Renal cortex interstitium (tissue), 15 donors: ENCODE measurements at places on chromosomes 2 and 18. TPM values are rescaled to one million over a fixed set of nuclear protein-coding genes. Genes with fewer than 3 reads are reported as not detected.
A peak's percentile ranks its signal among the peaks of the same experiment; 100 is the strongest.

DNA sequence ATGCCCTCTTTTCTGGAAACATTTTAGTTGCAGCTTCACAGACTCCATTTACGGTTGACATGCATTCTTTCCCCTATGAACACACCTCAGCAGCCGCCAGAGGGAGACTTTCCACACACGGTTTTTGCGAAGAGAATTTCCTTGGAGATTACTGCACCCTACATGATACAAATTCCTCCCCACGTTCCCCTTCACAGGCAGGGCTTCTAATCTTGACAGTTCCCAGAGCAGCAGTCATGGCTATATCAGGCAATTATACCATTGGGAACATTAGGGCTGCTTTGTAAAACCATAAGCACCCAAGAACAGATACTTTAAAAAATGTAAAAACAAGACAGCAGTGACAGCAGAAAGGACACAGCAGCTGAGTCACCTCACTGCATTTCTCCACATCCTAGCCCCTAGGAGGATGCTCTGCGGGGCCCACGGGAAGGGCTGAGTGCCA, 253.8 kb downstream of the TGIF1 start:
- DNase-seq, result peak; percentile 77

DNA sequence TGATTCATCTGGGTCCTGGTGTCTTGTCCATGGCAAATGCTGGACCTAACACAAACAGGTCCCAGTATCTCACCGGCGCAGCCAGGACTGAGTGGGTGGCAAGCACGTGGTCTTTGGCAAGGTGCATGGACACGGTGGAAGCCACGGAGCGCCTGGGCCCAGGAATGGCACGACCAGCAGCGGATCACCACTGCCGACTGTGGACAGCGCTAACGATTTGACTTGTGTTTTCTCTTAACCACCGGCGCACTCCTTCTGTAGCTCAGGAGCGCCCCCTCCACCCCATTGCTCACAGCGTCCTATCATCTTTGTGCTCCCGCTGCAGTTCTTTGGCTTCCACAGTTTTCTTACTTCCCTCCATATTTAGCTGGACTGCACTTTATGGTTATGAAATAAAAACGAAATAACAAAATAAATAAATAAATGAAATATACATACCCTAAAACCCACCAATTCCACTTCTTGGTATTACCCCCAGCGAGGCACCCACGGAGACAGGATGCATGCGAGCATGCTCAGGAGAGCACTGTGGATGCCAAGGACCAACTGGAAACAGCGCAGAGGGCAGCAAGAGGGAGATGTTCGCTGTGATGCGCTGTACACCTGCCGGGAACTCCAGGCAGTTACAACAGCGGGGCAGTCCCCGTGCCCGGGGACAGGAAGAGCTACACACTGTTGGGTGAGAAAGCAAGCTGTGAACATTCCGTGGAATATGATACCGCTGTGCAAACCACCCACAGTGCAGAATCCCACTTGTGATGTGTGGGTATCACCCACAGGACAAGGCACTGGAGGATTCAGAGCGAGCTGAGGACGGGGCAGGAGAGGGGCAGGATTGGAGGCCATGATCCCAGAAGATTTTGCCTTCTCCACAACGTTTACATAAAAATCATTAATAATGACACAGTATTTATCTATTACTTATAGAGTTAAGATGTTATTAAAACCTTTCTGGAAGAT, 7.0 kb upstream of the CIDEA start:
- no peak for DNase-seq

DNA sequence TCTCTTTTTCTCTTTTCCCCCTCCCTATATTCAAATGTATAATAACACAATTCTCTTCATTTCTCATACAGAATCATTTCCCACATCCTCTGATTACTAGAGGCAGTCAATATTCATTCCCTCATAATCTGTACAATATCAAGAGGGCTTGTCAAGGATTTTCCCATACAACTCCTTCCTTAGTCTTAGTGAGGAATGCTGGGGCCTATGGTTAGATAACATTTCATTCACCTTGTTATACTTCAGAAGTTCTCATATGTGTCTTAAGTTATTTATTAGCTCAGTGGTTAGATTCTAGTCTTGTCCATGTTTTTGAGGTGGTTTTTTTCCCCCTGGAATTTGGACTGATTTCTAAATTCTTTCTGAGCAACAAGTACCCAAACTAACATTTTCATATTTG, 289.5 kb downstream of the PDE11A start:
- no peak for DNase-seq

SERPINB10 gene
- not detected for polyA plus RNA-seq

DNA sequence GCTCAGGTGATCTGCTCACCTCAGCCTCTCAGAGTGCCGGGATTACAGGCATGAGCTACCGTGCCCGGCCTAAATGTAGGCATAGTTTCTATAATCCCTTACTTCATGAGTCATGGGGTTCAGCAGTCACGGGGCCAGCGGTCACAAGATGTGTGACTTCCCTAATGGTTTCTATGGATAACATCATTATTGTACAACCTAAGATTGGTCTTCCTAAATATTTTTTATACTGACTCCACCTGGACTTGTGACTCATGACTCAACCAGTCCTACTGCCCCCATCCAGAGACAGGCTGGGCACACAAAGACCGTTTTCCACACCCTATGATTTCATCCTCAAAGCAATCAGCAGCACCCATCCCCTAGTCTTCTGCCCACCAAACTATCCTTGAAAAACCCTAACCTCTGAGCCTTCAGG, 15.9 kb downstream of the FAM210A start:
- no peak for DNase-seq

- no peak for DNase-seq
These were observed 112.5 kb downstream of the SMAD7 start for GRCh38 chr18:48838166-48838775.

GRCh38 chr2:26324903-26325302, 21.0 kb upstream of the SELENOI start:
- DNase-seq, result no peak

- no peak for DNase-seq
These were observed 76.0 kb upstream of the MEX3C start for GRCh38 chr18:51273437-51273836.

- no peak for DNase-seq
These were observed at the start of gene MGAT5 for GRCh38 chr2:134253804-134254203. Gene MGAT5 (plus strand): TSS chr2:134254072. CDS start chr2:134254404, 332 bp downstream.

GRCh38 chr2:23388294-23388693, 3.3 kb downstream of the KLHL29 start:
- DNase-seq, result no peak

ASIC4 gene
- polyA plus RNA-seq, result 0.26 TPM

TRMT61B gene
- 21.1 TPM for polyA plus RNA-seq

PSMG2 gene
- 76.7 TPM for polyA plus RNA-seq

DNA sequence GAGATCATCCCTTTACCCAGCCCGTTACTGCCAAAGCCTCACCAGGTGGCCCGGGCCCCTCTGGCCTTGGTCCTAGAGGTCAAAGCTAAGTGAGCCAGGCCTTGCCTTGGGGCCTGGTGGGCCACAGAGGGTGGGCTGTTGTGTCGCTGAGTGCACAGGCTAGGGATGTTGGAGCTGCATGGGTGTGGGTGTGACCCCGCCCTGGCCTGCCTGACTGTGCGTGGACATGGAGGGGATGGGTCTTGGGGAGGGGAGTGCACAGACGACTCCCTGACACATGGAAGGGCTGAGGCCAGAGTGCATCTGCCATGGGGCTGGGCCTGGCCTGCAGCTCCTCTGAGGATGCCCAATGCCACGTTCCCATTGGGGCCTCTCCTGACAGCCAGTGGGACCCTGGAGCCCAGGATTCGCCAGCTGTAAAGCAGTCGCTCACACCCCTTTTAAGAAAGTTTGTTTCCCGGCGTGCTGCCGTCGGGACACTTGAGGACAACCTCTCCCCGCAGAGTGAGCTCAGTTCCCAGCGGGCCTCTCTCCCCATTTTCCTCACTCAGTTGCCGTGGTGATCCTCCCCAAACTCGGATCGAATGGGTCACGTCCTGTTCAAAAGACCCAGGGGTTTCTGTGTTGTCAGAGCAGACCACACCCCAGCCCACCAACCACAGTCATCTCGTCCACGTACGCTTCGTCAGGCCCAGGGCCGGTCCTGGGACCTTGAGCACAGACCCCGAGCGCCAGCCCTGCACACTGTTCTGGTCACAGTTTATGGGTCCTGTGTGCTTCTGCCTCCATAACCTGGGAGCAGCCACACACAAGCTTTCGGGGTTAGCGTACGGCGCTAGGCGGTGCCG, 93.5 kb downstream of the NFATC1 start:
- no peak for DNase-seq

DNA sequence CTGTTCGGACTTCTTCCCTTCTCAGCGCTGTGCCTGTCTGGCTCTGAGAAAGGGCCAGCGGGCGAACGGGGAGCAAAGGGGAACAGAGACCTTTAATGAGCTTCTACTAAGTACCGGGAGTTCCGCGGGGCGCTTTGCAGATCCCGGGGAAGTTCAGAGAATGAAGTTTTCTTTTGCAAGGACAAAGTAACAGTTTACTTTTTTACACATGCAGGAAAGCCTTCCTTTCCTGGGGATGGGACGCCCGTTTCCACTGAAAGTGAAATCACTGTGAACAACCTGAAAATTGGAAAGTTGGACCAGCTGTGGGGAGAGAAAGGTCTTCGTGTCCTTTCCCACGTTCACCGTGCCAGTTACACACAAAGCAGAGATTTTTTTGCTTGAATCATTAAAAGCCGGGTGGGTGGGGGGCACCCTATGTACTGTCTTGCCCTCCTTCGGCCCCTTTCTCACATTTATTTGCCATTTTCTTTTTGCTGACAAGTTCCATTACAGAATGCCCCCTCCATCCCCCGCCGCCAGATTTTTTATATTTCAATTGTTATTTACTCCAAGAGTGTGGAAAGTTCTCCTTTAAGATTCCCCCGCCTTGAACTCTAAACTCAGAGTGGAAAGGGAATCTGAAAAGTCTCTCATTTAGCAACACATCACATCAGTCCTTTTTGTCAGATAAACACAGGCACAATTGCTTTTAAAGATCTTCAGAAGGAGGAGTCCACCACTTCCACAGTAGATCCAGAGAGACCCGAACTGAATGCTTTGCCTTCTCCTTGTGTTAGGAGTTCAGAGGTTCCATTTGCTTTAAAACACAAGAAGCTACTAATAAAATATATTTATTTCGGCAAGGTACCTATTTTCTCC, 1.1 kb upstream of the FN1 start:
- DNase-seq, result no peak

- DNase-seq, result no peak
These were observed 45.2 kb downstream of the NCK2 start for GRCh38 chr2:105789745-105790460.

DNA sequence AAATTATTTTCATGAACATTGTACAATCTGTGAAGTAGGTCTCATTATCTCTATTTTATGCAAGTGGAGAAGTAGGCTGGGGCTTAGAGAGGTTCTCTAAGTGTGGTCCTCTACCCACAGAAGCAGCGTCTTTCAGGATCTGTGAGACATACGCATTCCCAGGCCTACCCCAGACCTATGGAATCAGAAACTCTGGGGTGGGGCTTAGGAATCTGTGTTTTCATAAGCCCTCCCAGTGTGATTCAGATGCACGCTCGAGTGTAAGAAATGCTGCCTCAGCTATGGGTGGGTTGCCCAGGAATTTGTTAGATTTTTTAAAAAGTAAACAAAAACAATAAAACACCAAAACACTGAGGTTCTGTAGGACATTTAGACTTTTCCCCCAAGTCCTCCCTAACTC, 14.8 kb upstream of the ZAP70 start:
- no peak for DNase-seq

CIB4 gene
- polyA plus RNA-seq, result 0.29 TPM

DNA sequence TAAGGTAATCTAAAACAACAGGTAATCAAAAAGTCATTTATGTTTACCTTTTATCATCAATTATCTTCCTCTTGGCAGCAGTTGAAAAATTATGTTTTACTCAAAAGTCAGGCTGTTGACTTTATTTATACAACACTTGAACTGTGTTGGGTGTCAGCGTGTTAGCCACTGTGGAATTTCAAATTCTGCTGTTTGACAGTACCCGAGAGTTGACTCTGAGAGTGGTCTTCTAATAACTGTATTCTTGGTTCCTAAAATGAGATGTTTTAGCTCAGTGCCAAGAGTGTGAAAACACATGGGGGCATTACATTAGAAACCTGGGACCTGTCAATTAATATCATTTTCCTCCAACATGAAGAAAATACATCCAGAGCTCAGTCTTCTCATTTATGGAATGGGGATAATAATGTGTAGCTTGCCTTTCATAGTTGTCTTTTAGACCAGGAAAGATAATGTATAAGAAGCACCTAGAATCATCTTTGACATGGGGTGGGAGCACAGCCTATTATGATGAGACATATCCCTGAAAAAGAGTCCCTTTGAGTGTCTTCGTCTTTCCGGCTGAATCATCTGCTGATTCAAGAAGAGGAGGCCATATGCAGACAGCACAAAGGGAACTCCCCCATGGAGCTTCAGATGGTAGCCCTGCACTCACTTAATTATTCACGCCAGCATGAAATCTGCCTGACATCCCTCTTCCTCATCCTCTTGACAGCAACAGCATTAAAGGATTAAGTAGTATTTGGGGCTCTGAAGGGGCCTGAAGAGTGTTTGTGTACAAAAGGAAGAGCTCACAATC, 89.1 kb downstream of the AFF3 start:
- no peak for DNase-seq

CLHC1 gene
- polyA plus RNA-seq, result 18.4 TPM

GRCh38 chr2:47039913-47040562, 115.1 kb downstream of the STPG4 start:
- no peak for DNase-seq

- no peak for DNase-seq
These were observed 83.3 kb upstream of the POMC start for GRCh38 chr2:25251422-25252273.

- DNase-seq, result no peak
These were observed 578.3 kb upstream of the TMEFF2 start for GRCh38 chr2:192773044-192773443.

SRD5A2 gene
- polyA plus RNA-seq, result 0.10 TPM

DNA sequence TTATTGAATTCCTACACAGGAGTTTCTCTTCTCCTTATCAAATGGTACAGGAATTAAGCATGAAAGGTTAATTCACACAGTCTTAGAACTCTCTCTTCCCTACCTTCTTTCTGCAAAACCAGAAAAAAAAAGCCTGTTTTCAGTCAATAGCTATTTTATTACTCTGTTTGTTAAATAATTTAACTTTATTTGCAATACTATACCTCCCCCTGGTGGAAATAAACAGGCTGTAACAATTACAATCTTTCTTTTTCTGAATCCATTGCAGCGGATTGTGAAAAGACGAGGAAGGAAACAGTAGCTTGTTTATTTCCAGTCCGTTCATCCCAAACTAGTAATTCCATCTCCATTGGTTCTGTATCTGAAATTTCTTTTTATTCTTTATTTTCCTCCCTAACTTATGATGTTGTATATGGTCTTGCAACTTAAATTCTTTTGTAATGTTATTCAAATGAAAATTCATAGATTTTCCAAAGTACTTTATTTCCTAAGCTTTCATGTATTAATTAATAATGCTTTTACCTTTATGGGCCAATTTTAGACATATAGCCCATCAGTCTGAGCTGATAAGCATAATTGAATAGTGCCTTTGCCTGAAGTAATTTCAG, 165.2 kb downstream of the SH3BP4 start:
- DNase-seq, result peak; percentile 53
